ENCODE measurements at places on chromosomes 13 and 19.

DNA sequence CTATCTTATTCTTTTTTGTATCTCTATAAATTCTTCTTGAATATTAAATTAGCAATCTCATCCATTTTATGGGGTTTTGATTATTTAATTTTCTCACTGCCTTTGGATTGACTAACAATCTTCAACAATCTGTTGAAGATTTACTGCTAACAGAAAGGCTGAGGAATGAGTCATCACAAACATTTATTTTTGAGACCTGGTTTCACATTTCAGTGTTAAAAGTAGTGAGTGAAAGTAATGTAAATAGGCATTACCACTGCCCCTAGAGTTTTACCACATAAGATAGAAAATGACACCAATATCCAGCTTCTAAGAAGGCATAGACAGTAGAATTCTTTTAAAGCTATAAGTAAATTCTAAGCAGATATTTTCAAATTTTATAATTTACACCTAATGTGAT is 472.8 kb downstream of the OLFM4 start:
- no peak for DNase-seq

DNA sequence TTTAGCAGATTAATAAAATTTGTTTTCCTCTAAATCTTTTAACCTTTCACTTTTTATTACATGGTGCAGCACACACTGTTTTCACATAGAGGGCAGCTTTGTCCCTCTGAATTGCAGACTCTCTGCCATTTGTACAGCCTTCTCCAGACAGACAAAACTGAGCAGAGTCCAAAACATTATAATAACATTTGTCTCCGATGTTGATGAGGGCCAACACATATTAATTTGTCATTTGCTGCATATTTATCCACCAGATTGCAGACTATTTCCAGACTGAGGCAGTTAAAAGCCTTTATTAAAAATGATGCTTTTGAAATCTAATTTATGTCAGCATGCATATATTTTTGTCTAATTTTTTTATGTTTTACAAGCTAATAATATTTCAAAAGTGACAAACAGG is 1251.9 kb upstream of the SLC10A2 start:
- DNase-seq = no peak

DNA sequence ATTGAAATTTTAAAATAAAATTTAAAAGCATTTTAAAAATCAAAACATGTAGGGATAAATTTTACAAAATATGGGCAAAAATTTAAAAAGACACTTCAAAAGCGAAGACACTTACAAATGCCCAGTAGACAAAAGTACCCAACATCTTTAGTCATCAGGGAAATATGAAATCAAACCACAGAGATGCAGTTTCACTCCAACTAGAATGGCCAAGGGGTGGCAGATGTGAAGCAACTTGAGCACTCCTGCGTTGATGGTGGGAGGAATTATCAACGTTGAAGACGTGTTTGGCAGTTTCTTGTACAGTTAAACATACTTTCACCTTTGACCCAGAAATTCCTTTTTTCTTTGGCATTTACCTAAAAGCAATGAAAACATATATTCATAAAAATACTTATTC is 518.0 kb upstream of the SGCG start:
- peak; percentile 2 for DNase-seq

DNA sequence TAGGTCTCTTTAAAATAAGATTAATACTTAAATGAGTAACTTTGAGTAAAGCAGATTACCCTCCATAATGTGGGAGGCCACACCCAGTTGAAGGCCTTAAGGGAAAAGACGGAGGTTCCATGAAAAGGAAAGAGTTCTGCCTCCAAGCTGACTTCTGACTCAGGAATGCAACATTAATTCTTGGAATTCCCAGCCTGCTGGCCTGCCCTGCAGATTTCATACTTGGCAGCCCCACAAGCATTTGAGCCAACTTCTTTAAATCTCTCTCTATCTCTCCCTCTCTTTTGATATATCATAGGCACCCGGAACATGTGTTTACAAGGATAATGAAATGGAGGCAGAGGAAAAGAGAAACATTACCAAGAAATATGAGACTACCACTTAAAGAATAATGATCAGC is 902.3 kb upstream of the MIR17HG start:
- DNase-seq = no peak

DNA sequence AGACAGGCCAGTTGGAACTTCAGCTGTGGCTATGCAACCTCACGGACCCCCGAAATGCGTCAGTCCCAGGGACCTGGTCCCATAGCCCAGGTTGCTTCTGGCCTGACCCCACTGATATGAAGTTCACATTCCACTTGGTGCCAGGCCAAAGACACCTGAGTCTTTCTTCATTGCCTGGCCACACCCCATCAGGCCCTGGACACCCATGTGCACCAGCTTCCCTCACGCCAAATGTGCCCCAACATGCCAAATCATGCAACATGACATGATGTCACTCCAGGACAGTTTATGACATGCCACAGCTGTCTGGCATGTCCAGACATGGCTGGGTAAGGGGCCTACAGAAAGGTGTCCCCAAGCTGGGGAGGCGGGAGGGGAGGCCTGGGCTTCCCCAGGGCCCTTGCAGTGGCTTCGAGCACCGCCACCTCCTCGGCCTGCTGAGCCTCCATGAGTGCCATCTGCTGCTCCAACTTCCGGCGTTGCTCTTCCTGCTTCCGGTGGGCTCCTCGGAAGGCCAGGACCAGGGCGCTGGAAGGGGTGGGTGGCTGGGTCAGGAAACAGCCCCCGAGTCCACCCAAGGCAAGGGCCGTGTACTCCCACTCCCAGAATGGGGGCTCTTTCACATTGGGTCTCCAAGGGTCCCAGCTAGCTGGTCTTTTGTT is 4.3 kb upstream of the NR2F6 start:
- no peak for DNase-seq
